CD4-positive, alpha-beta T cell treated with Interleukin-6 for 4 hours (primary cell): ENCODE measurements at places on chromosomes 5 and 9.

DNA sequence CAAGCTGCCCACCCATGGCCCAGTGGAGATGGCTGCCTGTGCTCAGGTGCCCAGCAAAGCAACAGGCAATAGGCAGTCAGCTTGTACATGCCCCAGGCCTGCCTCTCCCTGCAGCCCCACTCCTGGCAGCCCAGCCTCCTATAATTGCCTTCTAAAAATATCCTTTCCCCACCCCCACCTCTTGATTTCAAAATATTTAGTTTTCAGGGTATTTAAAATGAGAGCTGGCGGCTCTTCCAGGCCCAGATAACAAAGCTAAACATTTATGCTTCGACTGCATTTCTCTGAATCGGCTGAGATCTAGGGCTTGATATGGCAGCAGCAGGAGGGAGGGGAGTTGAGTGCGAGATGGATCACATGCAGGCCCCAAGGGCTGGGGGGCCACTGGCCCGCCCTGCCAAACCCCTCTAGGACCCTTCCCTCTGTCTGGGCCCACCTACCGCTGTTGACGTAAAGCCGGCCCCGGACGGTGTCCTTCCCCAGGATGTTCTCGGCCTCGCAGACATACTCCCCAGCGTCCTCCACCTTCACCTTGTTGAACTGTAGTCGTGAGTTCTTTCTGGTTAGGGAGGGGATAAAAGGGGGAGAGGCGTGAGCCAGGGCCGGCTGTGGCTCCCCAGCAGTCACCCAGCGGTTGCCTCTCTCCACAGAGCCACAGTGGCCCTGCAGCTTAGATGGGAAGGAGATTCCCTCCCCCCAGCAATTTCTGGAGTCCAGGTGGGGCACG is 85.0 kb downstream of the PSD2 start:
- no peak for DNase-seq

- DNase-seq, result no peak
Observed at GRCh38 chr5:43154469-43154868, 33.8 kb downstream of the ZNF131 start.

GRCh38 chr5:175285261-175285660 is 158.7 kb downstream of the DRD1 start:
- no peak for DNase-seq

DNA sequence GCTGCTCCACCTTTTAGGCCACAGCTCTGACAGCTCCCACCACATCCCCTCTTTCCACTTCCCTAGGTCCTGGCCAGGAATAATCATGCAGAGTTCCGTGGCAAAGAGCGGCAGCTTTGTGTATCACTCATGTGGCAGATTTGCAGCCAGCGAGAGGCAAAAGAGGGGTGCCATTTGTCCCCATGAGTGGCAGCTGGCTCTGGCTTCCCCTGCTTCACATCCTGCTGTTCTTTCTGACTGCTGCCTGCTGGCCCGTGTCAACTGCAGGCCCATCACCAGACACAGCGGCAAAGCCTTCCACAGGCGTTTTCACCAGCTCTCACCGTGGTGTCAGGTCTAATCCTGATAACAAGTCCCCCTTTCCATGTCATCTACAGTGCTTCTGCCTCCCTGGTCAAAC is 430.6 kb upstream of the DAP start:
- no peak for DNase-seq

DNA sequence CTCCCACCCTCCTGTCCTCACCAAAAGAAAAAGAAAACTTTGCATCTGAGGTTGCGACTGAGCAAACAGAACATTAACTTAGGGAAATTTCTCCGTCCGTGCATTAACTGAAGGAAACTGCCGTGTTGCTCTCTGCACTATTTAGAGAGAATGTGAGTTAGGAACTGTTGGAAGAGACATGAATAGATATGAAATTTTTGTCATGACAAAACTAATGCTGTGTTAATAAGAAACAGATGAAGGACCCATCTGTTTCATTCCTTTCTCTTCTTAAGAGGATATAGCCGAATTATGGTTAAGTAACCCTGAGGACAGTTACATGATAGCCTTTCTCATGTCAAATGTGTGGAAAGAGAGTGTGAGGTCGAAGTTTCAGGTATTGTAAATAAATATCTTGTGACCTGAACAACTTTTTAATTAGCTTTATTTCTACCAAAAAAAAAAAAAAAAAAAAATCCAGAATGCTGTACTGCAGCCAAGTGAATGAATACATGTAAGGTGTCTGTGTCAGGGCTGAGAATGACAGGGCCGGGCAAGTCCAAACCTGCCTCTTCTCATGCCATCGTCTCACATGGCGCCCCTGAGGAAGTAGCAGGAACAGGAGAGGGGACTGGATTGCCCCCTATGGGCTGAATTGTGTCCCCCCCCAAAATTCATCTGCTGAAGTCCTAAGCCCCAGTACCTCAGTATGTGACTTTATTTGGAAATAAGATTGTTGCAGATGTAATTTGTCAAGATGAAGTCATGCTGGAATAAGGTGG is 35.6 kb upstream of the ANKRD33B start:
- no peak for DNase-seq

GRCh38 chr5:93580063-93580926 is 724 bp downstream of the NR2F1-AS1 start:
- DNase-seq, result peak; percentile 14

- no peak for DNase-seq
Observed at GRCh38 chr5:32713770-32714381, 2.8 kb downstream of the NPR3 start.

GRCh38 chr9:129136446-129137035 is 25.3 kb downstream of the PTPA start:
- DNase-seq, result no peak

GRCh38 chr5:150945947-150946346 is 41.2 kb upstream of the ZNF300 start:
- DNase-seq, result no peak

GRCh38 chr5:1867815-1868143 is 14.9 kb downstream of the IRX4 start:
- no peak for DNase-seq

GRCh38 chr5:150517272-150518152 is 9.6 kb downstream of the NDST1 start:
- no peak for DNase-seq

GRCh38 chr9:86413971-86414880 is 60.0 kb upstream of the TUT7 start:
- no peak for DNase-seq

- DNase-seq, result no peak
Observed at GRCh38 chr9:19387317-19387716, 7.3 kb upstream of the RPS6 start.

GRCh38 chr5:38404667-38405276 is 146.4 kb downstream of the EGFLAM start:
- no peak for DNase-seq

DNA sequence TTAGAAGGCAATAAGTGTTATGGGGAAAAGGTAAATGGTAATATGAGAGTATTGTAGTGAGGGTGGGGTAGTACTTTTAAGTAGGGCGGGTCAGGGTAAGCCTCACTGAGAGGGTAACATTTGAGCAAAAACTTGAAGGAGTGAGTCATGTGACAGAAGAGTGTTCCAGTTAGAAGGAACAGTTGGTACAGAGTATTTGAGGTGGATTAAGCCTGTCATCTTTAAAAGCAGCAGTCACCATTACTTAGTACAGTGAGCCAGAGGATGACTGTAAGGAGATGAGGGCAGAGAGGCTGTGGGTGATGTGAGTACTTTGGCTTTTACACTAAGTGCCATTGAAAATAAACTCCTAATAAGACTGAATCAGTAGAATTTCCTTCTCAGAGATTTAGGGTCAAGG is 54.8 kb downstream of the UBAP1 start:
- DNase-seq, result no peak

DNA sequence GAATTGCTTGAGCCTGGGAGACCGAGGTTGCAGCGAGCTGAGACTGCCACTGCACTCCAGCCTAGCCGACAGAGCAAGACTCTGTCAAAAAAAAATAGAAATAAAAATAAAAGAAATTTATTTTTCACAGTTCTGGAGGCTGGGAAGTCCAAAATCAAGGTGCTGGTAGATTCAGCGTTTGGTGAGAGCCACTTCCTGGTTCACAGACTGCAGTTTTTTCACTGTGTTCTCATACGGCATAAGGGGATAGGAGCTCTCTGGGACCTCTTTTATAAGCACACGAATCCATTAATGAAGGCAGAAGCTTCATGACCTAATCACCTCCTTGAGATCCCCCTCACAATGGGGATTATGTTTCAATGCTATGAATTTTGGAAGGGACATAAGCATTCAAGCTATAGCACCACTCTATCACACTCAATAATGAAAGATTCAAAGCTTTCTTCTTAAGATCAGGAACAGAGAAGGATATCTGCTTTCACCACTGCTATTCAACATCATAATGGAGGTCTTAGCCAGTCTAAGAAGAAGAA is 5.3 kb downstream of the PJA2 start:
- DNase-seq, result no peak

GRCh38 chr5:119366540-119366881 is 10.7 kb downstream of the TNFAIP8 start:
- DNase-seq, result no peak

- DNase-seq, result no peak
Observed at GRCh38 chr5:107301999-107302398, 368.7 kb downstream of the EFNA5 start.

DNA sequence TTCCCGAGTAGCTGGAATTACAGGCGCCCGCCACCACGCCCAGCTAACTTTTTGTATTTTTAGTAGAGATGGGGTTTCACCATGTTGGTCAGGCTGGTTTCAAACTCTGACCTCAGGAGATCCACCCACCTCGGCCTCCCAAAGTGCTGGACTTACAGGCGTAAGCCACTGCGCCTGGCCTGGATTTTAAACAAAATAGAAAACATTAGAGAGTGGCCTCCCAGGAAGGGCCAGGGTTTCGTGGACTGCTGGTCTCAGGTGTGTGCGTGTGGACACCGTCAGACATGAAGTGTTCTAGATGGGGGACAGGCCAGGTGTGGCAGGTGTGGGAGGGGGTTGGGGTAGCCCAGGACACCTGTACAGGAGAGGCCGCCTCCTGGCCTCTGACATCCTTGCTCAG is 7.0 kb upstream of the GBGT1 start:
- DNase-seq, result no peak

GRCh38 chr5:16568875-16569580 is 47.8 kb downstream of the RETREG1 start:
- DNase-seq, result no peak

DNA sequence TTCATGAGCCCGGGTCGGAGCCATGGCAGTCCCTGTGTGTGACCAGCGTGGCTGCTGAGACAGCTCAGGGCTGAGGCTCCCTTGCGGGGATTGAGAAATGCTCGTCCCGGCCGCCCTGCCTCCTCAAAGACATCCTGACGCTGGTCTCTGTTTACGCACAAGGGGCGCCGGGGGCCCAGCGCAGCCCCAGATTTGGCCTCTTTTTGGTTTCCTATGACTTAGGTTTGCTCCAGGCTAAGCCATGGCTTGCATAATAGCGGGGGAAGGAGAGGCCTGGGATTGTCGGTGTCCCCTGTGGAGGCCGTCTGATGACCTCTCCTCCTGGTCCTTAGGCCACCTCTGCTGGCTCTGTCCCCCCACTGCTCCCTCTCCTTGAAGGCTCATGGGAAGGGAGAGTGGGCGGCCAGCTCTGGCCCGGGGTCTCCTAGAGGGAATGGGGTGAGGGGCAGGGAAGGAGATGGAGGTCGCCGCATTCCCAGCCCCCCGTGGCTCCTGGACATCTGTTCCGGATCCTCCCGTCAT is 3.5 kb downstream of the LAMC3 start:
- DNase-seq, result no peak

- DNase-seq, result no peak
Observed at GRCh38 chr5:86532429-86532828, 85.3 kb upstream of the COX7C start.

- peak; percentile 44 for DNase-seq
Observed at GRCh38 chr5:96660971-96661854, 963 bp upstream of the CAST start.

DNA sequence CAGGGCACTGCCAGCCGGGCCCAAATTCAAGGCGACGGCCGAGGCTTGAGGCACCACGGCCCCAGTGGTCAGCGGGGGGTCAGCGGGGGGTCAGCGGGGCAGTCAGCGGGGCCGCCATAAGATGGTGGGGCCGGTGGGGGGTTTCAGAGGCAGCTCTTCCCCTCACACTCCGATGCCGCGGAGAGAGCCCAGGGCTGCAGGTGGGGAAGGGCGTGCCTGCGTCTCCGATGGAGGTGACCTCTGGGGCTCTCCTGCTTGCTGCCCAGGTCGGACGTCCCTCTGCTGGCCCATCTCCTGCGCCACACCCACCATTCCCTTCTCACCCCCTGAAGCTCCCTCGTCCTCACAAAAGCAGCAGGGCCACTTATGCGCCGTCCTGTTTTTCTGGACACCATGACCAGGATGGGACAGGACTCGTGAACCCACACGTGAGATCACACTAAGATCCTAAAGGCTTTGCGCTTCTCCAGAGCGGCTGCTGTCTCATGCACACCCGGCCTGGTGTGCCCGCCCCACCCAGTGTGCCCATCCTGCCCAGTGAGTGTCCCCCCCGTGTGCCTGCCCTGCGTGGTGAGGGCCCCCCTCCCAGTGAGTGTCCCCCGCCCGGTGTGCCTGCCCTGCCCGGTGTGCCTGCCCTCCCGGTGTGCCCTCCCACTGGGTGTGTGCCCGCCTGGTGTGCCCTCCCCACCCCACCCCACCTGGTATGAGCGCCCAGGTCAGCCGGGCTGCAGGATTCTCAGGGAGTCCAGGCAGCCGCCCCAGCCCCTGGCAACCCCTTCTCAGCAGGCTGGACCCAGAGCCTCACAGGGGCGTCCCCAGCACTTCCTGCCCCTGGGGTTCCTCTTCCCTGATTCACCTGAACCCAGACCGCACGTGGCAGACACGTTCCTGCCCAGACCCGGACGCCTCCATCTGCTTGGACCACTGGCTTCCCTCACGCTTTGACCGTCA is 48.7 kb upstream of the NKD2 start:
- no peak for DNase-seq

- no peak for DNase-seq
Observed at GRCh38 chr9:128611600-128612394, 44.9 kb downstream of the DYNC2I2 start.

DNA sequence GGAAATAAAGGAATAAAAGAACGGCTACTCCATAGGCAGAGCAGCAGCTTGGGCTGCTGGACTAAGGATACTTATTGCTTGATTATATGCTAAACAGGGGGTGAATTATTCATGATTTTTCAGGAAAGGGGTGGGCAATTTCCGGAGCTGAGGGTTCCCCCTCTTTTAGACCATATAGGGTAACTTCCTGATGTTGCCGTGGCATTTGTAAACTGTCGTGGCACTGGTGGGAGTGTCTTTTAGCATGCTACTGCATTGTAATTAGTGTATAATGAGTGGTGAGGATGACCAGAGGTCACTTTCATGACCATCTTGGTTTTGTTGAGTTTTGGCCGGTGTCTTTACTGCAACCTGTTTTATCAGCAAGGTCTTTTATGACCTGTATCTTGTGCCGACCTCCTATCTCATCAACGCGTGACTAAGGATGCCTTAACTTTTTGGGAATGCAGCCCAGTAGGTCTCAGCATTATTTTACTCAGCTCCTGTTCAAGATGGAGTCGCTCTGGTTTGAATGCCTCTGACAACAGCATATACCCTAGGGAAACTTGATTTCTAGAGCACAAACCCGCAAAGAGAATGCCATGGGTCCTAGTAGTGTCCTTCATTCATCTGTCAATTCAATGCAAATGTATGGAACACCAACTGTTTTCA is 47.8 kb upstream of the PWWP2A start:
- DNase-seq, result no peak

- DNase-seq, result no peak
Observed at GRCh38 chr5:145408048-145408341, 427.1 kb downstream of the PRELID2 start.
